ENCODE measurements at places on chromosomes 3 and 15.

DNA sequence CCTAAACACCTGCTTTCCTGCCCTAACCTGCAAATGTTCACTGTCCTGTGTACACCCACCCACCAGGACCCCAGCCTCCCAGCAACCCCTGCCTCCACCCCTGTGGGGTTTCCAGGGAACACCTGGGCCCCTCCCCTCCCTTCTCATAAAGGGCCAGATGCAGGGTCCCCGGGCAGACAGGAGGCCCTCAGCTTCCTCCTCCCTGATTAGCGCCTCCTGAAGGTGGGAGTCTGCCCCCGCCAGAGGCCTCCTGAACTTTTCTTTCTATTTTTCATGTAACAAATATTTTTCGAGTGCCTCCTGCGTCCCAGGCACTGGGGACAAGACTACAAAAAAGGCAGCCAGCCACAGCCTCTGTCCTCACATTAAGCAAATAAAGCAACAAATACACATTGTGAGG is 135.4 kb upstream of the LINGO1 start:
- no peak for DNase-seq

- peak; percentile 62 for DNase-seq
These were observed at the start of gene CA12 for GRCh38 chr15:63381301-63382204. Gene CA12 (minus strand): TSS chr15:63381846. CDS start chr15:63381720, 126 bp downstream.

GRCh38 chr3:40523781-40524180 is 979 bp upstream of the ZNF621 start:
- DNase-seq, result no peak

DNA sequence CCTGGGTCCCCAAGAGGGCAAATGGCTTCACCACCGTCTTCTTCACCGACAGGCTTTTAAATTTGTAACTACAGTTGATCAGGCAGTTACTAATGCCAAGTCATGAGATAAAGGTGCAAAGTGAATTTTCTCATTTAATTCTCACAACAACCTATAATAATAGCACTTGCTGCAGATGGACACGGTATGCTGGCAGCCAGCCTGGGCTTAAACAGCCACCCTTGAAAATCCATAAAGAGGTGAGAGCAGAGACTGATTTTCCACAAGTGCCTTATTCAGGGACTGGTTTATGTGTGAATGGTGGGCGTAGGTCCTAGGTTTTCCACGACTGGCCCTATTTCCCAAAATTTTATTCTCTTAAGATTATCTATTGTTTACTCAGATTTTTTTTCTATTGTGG is 117.8 kb downstream of the RAB11A start:
- no peak for DNase-seq

DNA sequence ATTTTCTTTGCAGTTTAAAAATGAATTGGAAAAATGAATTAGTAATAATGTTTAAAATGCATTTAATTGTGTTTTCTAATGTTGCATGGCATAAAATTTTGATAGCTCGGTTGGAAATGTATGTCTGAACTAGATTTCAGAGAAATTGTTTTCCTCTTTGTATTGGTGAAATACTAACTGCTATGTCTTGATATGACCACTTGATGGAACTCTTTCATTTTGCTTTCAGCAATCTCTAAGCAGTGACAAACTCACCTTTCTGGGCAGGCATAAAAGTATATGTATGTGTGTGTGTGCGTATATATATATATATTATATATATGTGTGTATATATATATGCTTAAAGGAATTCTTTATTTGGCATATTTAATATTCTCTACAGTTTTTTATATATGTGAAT is 239.3 kb upstream of the ZNF717 start:
- DNase-seq, result peak; percentile 20

DNA sequence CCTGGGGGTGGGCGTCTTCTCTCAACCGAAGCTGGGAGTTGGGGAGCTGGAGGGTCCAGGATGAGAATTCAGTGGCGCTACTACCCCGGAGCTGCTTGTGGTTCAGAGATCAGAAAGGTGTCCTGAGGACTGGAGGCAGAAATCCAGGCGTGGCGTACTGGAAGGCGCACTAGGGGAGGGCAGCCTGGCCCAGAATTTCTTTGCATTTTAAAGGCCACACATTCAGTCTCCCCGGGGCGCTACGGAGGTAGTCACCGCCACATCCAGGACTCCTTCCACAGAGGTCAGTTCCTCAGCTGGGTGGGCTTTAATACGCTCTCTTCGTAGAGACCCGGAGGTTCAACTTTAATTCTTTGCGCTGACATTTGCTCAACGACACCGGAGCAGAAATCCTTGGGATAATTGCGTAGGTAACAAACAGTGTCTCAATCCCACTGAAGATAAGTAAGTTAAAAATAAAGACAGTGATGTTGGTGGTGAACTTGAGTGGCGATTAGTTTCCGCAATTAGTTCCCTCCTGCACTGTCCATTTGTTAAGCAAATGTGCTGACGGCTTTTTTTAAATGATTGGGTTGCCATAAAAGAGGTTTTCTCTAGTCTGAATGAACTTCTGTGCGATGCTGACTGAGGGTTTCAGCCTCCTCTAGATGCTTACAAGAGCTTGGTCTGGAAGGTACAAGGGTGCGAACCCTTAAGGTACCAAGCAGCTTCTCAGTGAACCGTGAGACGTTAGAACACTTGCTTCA is 535 bp downstream of the MCTP2 start:
- DNase-seq, result no peak

DNA sequence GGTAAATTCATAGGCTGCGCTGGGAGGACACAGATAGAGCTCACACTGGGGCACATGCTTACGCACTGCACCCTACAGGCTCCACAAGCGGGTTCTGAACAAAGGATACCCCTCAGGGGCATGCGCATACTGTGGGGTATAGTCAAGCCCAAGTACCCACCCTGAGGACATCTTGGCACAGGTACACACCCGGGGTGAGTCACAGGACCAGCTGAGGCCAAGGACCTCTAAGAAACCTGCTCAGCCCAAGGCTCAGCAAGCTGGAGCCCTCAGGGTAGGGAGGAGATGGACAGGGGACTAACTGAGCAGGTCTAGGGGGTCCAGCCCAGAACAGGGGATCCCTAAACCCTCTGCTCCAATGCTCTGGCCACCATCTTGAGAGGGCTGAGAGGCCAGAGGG is 3.3 kb downstream of the SHISA5 start:
- DNase-seq, result no peak

- DNase-seq, result no peak
These were observed 40.0 kb downstream of the FOXP1 start for GRCh38 chr3:71543371-71544016.

DNA sequence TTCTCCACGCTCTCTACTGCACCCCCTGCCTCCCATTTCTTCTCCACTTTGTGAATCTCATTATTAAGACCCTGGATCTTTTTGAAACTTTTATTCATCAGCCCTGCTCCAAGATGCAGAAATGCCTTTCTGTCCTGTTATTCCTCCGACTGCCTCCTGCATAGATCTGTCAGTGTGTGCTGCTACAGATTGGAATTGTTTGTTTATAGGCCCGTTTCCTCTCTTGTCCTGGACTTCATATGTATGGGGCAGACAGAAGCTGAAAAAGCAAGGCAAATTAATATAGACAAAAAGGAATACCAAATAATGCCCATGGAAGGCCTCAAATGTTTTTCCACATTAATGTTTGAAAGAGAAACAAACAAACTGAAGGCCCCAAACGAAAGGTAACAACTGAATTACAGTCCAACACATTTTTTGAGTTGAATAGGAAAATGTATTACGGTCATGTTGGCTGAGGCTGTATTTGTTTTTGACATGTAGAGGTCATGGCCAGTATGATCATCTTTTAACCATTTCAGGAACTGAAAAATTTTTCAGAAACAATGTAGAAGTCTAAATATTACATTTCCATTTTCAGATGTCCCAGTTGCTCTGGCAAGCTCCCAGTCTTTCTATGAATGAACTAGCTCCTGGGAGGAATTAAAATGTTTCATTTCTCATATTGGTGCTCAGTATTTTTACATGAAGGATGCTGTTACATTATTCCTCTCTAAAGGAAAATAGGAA is 8.8 kb downstream of the CHST2 start:
- no peak for DNase-seq

DNA sequence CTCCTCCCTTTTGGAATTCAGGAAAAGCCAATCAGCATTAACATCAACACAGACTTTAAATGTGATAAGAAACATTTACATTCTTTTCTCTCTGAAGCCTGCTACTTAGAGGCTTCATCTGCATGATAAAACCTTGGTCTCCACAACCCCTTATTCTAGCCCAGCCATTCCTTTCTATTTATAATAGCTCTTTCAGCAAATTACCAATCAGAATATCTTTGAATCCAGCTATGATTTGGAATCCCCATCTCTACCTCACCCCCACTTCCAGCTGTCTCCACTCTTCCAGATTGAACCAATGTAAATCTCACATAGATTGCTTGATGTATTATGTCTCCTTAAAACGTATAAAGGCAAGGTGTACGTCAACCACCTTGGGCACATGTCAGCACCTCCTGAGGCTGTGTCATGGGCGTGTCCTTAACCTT is 139.7 kb downstream of the TUSC7 start:
- DNase-seq, result no peak

DNA sequence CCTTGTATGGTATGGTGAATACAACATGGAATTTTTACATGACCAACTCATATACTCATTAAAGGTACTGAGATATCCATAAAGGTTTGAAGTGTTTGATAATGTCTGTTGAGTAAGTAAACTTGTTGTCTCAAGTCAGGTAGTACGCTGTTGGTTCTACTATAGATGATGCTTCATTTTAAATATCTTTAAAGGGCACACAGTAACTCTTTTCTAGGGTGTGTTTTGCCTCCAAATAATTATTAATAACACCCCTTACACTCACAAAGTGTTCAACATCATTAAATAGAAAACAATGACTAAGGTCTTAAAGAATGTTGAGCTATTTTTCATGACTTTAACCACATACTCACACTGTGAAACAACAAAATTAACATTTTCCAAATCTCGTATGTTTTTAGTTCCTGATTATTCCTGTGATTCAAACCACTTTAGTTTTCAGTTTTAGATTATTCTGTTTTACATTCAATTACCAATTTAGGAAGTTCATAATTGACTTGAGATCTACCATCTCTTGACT is 220.0 kb upstream of the NANOGP8 start:
- DNase-seq, result no peak

DNA sequence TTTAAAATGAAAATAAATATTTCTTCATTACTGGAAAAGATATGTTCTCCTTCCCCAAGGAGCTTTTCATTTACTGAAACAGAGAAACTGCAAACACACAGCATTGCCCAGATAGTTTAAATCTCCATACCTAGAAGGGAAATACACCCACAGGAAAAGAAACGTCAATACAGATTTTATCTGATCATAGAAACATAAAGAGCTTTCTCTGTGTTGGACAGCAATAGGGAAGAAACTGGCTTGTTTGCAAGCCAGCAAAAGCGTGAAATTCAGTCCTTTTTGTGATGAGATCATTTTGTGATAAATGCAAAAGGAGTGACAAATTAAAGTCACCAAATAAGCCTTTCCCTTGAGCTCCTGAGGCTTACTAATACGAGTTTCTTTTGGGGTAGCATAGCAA is 398.0 kb downstream of the TIGIT start:
- no peak for DNase-seq
